ENCODE measurements at places on chromosomes 16 and 17.

- DNase-seq: no peak
Observed at GRCh38 chr16:31052114-31052513, 18.8 kb downstream of the STX4 start.

DNA sequence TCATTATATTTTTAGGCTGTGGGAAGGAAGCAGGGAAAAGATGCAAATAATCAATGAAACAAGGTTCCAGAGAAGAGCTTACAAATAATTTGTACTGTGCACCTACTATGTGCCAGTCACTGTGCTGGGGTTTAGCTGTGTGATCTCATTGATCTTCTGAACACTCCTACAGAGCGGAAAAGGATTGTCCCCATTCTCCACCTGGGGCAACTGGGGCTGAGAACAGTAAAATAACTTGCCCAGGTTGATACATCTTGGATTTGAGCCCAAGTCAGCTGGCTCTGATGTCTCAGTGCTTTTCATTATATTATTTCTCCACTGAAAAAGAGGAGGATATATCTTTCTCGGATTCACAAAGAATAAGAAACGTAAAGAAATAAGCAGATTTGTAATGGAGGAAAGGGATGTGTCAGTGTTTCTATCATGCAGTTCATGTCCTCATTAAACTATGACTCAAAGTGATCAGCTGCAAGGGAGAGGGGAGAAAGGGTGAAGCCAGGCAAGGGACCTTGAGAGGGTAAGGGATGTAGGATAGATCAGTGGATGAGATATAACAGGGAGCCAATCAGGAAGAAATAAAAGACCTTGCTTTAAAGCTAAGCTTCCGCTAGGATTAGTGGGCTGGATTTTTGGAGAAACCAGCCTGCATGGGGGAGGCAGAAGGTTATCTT, 143.6 kb upstream of the NOL11 start:
- DNase-seq: no peak

DNA sequence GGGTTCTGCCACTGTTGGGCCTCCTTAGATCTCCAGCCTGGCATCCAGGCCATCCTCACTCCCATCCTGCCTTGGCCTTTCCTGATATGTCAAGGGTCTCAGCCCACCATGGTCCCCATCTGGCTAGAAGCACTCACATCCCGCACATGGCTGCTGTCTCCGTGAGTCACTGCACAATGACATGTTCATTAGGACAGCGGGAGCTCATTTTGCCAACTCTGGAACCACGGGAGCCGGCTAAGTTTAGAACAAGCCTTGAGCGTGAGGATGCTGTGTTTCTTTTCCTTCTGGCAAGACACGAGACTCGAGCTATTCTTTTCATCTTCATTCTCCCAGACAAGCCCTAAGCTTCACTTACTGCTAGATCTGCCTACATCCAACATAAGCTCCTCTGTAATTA, 65.7 kb upstream of the KSR1 start:
- no peak for DNase-seq

DNA sequence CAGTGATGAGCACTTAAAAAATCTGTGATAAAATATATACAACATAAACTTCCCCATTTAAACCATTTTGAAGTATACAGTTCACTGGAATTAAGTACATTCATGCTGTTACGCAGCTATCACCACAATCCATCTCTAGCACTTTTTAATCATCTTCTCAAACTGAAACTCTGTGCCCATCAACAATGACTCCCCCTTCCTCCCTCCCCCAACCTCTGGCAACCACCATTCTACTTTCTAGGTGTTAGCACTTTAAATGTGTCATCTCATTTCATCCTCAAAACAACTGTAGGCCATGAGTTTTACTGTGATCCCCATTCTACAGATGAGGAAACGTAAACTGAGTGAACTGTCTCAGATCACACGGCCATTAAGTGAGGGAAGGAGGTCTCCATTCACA, 13.8 kb upstream of the TMEM98 start:
- DNase-seq: no peak

DNA sequence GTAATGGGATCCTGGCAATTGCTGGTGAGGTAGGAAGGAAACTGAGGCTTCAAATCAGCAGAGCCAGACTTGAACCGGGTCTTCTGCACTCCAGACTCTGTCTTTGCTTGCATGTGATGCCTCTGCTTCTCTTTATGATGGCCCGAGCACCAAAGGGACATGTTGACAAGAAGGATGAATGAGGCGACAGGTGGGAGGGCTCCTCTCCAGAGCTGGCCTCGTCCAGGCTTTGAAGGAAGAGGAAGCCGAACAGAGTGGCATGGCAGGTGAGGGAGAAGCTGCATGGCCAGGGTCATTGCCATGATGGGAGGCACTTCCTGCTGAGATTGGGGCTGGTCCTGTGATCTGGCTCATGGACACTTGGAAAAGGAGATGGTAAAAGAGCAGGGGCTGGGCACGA, 40.8 kb downstream of the AKAP1 start:
- no peak for DNase-seq

GRCh38 chr16:56603589-56603988, 4.8 kb upstream of the MT2A start:
- DNase-seq: peak; percentile 90

- no peak for DNase-seq
Observed at GRCh38 chr16:89393738-89394406, 96.5 kb downstream of the ANKRD11 start.

DNA sequence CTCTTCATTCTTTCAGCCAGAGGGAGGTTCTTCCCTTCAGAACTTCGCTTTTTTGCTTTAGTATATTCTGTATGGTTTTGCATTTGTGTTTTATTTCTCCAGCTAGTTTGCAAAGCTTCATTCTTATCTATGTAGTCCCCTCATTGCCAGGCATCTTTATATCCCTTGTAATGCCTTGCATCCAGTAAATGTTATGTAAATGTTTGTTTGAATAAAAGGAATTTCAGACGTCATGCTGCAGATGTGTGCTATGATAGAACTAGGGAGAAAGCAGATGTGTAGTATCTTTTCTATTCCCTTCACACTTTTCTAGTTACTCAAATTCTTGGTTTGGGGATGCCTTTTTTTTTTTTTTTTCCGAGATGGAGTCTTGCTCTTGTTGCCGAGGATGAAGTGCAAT, 62.6 kb upstream of the RASL10B start:
- no peak for DNase-seq

DNA sequence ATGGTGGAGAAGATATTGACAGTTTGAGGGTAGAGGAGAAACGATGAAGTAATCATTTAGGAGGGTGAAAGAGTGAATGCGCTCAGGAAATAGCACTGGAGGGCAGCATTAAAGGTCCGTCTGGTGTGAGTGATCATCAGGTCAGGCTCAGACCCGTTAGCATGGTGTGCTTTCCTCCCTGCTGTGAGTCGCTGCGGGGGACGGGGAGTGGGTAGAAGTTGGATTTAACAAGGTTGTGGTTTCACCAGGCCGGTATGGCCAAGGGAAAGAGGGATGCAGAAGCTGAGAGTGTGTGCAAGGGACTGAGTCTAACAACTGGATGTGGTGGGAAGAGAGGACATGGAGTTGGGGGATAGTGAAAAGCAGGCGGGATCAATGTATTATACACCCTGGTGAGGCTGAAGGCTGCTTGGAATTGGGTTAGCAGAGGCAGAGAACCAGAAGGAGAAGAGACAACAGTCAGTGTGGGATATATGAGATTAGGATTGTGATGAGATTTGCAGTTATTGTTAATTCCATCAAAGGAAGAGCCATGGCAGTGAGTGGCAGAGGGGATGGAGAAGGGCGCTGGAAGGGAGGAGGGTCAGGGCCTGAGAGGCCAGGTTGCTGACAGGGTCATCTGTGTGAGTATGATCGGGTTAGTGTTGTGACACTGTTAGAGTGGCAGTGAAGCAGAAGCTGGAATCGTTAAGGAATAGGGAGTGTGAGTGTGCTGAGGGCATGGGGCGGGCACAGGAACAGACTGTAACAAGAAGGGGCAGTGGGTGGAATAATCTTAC, 59.0 kb upstream of the TBX2 start:
- DNase-seq: no peak

GRCh38 chr17:4999430-5000093, 1.8 kb downstream of the KIF1C start:
- DNase-seq: no peak

All from mesendoderm (in vitro differentiated cells).